ENCODE measurements at places on chromosomes 1 and 21.

DNA sequence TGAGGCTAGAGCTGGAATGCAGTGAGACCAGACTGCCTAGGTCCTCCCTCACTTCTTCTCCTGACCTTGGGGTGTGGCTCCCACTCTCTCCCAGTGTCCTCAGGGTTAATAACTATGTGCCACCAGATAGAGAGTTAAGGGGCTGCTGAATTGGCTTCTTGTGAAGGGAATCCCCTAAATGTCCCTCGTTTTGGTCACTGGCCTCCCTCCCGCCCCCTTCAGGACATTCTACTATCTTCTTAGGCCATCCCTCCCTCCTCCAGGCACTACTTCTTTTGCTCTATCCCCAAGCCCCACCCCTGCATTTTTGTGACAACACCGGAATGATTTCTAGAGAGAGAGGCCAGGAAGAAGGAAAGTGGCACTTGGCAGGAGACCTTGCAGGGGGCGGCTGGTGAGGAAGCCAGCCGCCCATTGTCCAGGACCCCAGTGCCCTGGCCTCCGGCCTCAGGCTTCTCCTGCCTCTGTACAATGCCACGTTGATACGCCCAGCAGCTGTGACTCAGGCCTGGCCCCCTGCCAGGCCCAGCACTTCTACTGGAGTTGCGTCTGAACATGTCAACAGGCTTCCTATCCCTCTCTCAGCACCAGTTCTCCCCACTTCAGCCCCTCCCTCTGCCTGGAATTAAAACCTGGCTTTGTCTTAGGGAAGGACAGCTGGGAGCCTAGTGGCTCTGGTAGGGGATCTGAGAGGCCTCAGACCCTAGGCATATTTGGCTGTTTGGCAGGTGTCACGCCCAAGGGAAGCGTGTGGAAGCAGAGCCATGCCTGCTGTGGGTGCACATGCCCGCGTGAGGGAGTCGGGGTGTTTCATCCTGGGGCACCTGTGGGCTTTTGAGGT is 9.1 kb downstream of the LMNA start:
- DNase-seq: peak; percentile 96

- no peak for DNase-seq
Observed at GRCh38 chr21:14384453-14384852, 1.5 kb upstream of the HSPA13 start.

- DNase-seq: no peak
Observed at GRCh38 chr21:32320059-32320458, 21.4 kb downstream of the MRAP start.

- no peak for DNase-seq
Observed at GRCh38 chr1:201192261-201192788, 1.7 kb downstream of the IGFN1 start.

- DNase-seq: no peak
Observed at GRCh38 chr1:30990591-30990990, 74.9 kb downstream of the PUM1 start.

GRCh38 chr1:147541672-147542568 is 619 bp downstream of the BCL9 start:
- DNase-seq: peak; percentile 39

GRCh38 chr1:163842571-163842970 is 520.8 kb downstream of the NUF2 start:
- DNase-seq: no peak

- no peak for DNase-seq
Observed at GRCh38 chr1:53850082-53850673, 12.1 kb upstream of the NDC1 start.

- DNase-seq: no peak
Observed at GRCh38 chr1:31784356-31785019, 20.3 kb upstream of the ADGRB2 start.

GRCh38 chr21:41188486-41189149 is 20.7 kb downstream of the BACE2 start:
- no peak for DNase-seq

- no peak for DNase-seq
Observed at GRCh38 chr1:202649553-202650392, 60.5 kb downstream of the SYT2 start.

GRCh38 chr1:21368515-21369289 is 71.2 kb upstream of the NBPF3 start:
- DNase-seq: peak; percentile 91

DNA sequence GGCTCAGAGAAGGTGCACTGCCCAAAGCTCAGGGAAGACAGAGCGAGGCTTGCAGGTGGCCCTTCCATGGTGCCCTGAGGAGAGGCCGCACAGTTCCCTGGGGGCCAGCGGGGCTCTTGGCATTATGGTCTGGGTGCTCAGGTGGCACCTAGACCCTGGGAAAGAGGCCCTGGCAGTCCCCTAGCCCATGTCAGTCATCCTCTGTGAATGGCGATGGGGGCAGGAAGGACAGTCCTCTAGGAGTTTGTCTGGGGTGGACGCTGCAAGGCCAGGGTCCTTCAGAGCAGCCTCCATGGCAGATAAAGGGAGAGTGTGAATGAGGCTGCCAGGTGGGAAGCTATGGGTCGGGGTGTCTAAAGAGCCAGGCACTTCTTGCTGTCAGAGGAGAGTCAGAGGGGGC is 345.9 kb upstream of the VAMP3 start:
- no peak for DNase-seq

GRCh38 chr1:228902781-228903433 is 167.6 kb downstream of the RHOU start:
- DNase-seq: peak; percentile 97

- DNase-seq: peak; percentile 48
Observed at GRCh38 chr1:55244476-55245099, 29.4 kb upstream of the USP24 start.

- DNase-seq: no peak
Observed at GRCh38 chr1:240808381-240808780, 196.4 kb upstream of the GREM2 start.

DNA sequence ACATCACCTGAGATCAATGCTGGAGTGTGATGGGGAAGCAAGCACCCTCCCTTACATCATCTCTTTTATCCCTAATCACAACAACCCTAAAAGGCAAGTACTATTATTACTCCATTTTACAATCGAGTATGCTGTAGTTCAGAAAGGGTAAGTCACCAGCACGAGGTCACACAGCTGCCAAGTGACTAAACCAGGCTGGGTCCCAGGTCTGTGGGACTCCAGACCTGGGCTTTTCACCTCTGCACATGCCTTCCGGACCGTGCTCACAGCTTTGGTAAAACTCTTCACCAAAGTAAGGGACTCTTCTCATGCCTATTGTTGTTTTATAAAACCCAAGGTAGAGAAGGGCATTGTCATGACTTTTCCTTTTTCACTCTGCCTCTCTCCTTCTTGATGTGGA is 130.9 kb downstream of the DMRTB1 start:
- DNase-seq: no peak

DNA sequence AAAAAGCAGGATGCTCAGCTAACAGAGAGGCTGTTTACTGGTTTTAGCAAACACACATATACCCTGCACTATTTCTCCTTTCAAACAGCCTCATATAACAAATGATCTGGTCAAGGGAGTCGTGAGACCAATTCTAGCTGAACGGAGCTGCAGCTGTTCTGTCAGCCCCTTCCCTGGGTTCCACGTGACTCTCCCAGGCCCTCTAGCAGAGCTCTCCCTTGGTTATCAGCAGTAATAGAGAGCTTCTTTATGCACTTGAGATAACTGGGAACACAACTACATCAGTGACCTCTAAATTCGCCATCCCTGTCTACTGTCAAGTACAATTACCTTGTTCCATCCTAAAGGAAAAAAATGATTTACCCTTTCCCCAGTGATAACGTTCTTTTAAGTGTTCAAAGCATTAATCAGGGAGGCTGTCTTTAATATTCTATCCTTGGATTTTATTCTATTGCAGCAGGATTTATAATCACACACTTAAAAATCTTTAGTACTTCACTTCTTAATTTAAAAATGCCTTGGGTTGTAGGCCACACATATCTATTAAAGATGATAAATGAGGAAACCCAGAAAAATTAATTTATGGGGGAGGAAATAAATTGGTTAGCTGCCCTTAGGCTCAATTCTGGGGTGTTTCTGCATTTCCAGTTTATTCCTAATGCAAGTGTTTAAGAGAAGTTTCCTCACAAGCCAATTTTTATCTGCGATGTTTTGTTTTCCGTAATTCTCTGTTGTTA is 28.2 kb downstream of the PTGER3 start:
- no peak for DNase-seq

- DNase-seq: no peak
Observed at GRCh38 chr1:162882248-162882674, 21.3 kb upstream of the CCDC190 start.

- peak; percentile 87 for DNase-seq
Observed at GRCh38 chr1:85578321-85579295, 2.0 kb upstream of the CCN1 start.

DNA sequence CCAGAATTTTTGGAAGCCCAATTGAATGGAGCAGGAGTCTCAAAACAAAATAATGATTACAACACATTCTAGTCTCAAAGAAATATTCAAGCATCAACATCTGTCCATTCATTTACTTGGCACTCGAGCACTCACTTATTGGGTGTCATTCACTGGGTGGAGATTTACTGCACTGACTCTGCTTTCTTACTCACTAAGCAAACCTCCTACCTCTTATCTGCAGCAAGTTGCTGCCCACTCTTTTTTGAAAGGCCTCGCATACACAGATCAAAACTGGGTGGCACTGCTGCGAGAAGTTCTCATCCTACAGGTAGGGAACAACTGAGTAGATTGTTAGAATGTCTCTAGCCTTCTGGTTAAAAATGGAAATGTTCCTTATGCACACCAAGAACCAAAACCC is 18.0 kb downstream of the RHBDL2 start:
- DNase-seq: no peak

DNA sequence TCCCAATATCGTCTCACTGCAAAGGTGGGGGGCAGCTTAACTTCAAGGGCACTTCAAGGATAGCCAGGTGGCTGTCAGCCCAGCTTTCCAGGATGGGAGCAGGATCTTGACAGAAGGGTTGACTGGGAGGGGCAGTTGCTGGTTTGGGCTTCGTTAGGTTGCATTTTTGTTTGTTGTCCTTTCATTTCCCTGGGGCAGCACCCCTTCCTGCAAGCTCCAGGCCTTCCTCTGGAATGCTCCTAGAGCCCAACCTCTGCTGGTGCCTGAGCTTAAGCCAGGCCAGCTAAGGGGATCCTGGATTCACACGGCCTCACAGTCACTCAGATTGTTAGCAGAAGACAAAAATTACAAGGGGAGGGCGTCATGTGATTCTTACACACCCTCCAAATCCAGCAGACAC is 4.1 kb upstream of the OLIG2 start:
- DNase-seq: no peak

DNA sequence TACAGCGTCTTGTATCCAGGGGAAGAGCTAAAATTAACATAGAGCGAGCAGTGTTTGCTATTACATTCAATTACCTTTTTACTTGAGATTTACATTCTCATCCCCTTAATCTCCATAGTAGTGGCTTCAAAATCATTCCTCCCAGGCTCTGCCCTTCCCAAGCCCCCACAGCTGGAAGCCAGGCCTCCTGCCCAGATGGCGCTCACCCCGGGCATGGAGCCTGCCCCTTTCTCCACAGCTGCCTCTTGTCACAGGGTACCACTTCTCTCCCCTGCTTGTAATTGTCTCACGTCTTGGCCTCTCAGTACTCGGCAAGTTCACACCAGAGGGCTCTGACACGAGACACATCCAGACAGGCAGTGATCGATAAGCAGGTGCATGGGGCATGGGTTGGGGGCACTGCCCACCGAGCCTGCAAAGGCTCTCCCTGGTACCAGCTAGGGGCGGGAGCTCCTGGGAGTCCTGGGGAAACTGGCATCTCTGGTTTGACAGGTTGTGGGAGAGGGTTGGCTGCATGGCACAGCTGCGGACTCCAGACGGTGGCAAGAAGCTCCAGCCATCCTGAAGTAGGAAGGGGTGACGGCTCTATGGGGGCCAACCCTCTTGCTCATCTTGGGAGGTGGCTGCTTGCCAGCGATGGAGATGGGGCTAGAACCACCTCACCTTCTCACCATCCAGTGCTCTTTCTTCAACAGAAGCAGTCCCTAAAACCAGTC is 20.1 kb downstream of the CASZ1 start:
- no peak for DNase-seq
